ENCODE measurements at places on chromosomes 13 and 19. TPM values are rescaled to one million over a fixed set of nuclear protein-coding genes. Genes with fewer than 3 reads are reported as not detected.

Gene SCN1B
- polyA plus RNA-seq: 248 TPM

Gene CALM3
- 120 TPM for polyA plus RNA-seq

Gene CD37
- polyA plus RNA-seq: 0.66 TPM

Gene TEX101
- not detected for polyA plus RNA-seq

Gene SERPINE3
- not detected for polyA plus RNA-seq

Gene ZNF90
- 0.45 TPM for polyA plus RNA-seq

Gene FSD1
- polyA plus RNA-seq: not detected

Gene CACNG8
- 0.04 TPM for polyA plus RNA-seq

Gene NLRP9
- polyA plus RNA-seq: not detected

Gene ZNF491
- 1.2 TPM for polyA plus RNA-seq

Gene MPV17L2
- polyA plus RNA-seq: 23.3 TPM

DNA sequence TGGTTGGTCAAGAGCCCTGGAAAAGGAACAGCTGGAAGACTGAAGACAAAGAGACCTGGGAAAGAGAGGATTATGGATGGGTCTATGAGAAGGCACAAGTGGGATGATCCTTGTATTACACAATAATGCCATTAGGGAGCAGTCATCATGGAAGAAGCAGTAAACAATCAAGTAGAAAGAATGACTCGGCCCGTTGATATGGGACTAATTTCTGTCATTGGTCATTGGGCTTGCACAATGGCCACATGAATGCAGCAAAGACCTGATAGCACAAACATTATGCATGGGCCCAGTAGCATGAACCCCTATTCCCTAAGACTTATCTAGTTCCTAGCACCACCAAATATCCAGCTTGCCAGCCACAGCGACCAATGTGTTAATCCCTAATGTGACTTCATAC is 390.3 kb upstream of the ZNF507 start:
- DNase-seq: no peak

DNA sequence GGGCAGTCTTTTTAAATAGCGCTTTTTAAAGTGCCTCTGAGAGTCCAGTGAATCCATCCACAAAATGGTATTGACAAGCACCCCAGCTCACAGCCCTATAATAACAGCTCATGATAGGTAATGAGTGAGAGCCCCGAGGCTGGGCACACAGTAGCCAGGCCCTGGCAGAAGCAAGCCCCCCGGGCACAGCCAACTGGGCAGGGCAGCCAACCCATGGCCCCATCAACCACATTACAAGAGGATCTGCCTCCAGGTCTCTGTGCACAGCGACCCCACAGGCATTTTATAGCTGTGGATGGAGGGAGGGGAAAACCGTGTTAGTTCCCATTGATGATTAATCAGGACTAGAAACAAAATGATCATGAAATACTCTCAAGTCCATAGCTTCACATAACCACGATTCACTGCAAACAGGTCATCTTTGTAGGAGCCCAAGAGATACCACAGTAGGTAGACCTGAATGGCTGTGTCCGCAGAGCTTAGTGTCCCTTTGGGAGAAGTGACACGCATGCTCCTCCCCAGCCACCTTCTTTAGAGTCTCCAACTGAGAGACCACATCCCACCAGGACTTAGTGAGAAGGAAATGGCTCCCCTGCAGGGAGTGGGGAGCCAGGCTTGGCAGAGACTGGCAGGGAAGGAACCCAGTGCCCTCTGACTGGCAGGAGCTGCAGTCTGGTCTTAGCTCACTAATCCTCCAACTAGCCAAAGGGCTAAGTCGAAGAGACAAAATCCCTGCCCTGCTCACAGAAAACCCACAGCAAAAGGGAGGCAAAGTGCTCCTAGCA is 4.3 kb upstream of the VSTM2B start:
- DNase-seq: no peak

GRCh38 chr19:804419-805165 is 7.3 kb downstream of the PTBP1 start:
- DNase-seq: no peak

DNA sequence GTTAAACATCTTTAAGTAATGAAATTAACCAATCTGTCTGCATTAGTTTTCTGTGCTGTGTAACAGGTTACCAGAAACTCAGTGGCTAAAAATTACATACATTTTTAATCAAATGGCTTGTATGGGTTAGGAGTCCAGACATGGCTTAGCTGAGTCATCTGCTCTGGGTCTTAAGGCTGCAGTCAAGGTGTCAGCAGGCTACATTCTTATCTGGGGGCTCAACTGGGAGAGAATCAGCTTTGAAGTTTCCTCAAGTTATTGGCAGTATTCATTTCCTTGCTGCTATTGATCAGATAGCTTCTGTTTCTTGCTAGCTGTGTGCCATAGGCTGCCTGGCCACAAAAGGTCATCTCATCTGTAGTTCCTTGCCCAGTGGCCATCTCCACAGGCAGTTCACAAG is 1163.0 kb downstream of the DIAPH3 start:
- no peak for DNase-seq

GRCh38 chr19:40363069-40363468 is 14.6 kb downstream of the PLD3 start:
- no peak for DNase-seq

GRCh38 chr13:95723438-95723837 is 46.5 kb downstream of the DNAJC3 start:
- no peak for DNase-seq

- DNase-seq: no peak
These were observed 32.2 kb downstream of the ELL start for GRCh38 chr19:18489627-18490184.

DNA sequence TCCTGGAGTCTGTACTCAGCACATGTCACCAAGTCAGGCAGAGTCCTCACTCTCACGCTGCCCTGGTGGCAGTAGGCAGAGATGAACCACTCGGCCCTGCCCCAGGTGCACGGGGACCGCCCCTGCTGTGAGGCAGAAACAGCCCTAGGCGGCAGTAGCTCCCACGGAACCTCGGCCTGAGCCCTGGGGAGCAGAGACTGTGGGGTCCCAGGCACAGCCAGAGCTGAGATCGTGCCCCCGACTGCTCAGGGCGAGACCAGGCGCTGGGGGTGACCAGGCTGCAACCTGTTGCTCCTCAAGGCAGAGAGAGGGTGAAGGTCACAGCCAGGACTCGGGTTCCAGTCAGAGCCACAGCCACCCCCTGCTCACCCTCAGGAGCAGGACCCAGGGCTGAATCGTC is 34.9 kb downstream of the AP1M1 start:
- DNase-seq: no peak

- no peak for DNase-seq
These were observed 192.8 kb downstream of the GGACT start for GRCh38 chr13:100395698-100396373.

DNA sequence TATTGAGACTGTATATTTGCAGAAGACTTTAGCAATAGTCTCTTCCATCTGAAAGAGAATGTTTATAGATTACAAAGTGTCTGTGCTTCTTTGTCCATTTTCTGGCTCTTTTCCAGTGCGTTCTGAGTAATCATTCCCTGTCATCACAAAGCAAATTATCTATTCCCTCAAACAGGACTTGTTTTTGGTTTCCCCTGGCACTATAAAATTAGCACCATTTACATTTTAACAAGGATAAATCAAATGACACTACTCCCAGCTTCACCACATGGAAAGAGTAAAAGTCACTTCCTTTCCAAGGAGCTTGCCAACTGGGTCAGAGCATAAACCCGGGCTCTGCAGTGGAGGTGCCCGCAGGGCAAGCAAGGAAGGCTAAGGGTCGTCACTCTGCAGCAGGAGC is 88.1 kb downstream of the SHISA2 start:
- DNase-seq: no peak

GRCh38 chr13:40502236-40502635 is 164.2 kb downstream of the FOXO1 start:
- DNase-seq: no peak

GRCh38 chr13:111562716-111563115 is 242.3 kb downstream of the TEX29 start:
- no peak for DNase-seq

DNA sequence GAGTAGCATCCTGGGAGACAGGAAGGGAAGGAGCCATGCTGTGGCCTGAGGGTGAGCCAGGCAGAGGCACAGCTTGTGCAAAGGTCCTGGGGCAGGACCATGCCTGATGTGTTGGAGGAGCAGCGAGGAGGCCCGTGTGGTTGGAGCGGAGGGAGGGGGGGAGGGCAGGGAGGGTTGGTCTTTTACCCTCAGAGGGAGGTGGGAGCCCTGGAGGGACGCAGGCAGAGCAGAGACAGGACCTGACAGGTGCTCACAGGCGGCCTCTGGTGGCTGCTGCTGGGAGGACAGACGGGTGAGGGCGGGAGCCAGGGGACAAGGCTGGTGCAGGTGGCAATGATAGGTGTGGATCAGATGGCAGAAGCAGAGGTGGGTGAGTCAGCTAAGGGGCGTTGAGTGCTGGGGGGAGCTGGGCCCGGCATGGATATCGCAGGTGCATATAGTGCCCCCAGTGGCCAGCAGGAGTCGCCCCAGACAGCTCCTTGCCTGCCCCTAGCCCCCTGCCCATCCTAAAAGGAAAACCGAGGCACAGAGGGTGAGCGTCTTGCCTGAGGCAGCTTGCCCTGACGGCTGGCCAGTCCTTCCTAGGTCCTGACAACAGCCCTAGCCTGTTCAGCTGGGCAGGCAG is 9.8 kb upstream of the GNA15 start:
- peak; percentile 83 for DNase-seq

- no peak for DNase-seq
These were observed 31.8 kb downstream of the PIP5K1C start for GRCh38 chr19:3668331-3669081.

DNA sequence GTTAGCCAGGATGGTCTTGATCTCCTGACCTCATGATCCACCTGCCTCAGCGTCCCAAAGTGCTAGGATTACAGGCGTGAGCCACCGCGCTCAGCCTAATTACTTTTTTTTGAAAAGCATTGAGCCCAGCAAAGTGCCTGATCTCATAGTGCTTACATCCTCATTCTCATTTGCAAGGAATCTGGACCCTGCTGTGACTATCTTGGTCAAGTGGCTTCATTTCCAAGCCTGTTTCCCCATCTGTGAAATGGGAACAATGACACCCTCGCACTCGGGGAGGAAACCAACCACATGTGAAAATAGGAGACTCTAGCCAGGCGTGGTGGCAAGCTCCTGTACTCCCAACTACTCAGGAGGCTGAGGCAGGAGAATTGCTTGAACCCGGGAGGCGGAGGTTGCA is 1.6 kb upstream of the PLEKHA4 start:
- no peak for DNase-seq

DNA sequence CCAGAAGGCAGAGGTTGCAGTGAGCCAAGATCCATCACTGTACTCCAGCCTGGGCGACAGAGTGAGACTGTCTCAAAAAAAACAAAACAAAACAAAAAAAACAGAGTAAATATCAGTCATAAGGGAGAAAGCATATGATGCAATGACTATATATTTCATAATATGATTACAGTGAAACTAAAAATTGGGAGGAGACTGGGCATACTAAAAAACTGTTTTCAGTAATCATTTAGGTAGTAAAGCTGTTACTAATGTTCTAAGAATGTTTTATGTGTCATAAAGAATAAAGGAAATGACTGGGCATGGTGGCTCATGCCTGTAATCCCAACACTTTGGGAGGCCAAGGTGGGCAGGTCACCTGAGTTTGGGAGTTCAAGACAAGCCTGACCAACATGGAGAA is 15.9 kb downstream of the ZNF573 start:
- no peak for DNase-seq

DNA sequence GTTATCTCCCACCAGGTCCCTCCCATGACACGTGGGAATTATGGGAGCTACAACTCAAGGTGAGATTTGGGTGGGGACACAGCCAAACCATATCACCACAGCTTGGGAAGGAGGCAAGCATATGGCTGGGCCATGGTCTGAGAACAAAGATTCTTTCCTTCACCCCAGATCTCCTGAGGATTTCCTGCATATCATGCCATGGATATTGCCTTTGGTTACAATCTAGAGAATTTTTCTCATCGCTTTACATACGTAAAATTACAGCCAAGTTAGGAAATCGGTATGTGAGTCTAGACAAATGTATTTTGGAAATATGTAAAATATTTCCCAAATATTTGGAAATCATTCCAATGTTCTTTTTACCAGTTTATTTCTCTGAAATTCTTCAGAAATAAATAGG is 398.3 kb downstream of the RFC3 start:
- no peak for DNase-seq

DNA sequence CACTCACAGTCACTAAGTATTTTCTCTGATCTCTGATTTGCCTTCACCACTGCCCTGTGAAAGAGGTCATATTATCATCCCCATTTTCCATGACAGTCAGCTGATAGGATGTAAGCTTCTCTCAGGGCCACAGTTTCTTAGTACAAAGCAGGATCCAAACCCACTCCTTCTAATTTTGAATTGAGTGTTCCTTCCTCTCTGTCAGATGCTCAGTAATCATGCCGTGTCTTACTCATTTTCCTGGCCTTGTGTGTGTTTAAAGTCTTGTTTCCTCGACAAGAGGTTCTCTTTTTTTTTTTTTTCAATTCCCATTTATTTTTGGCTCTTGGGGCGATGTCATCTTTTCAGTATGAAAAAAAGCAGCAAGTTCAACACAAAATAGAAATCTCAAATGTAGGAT is 72.3 kb downstream of the NAA16 start:
- DNase-seq: no peak

- no peak for DNase-seq
These were observed 3.6 kb upstream of the LIN7B start for GRCh38 chr19:49110567-49110966.

- no peak for DNase-seq
These were observed 45.3 kb upstream of the SERTM1 start for GRCh38 chr13:36628377-36629056.

GRCh38 chr13:70424428-70424827 is 316.2 kb upstream of the KLHL1 start:
- DNase-seq: no peak

DNA sequence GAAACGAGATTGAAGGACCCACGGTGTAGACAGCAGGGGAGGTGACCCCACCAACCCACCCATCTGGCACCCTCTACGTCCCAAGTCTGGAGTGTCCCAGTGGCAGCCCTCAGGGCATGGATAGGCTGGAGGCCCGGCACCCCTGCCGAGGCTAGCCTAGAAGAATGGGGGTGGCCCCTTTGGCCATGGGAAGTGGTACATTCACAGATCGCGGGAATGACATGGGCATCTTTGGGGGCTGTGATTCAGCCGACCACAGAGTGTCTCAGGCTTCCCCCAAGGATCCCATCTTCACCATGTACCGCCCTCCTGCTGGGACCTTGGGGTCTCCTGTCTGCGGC is 11.3 kb upstream of the MKNK2 start:
- no peak for DNase-seq

GRCh38 chr19:10390652-10391286 is 10.4 kb upstream of the TYK2 start:
- DNase-seq: peak; percentile 57

DNA sequence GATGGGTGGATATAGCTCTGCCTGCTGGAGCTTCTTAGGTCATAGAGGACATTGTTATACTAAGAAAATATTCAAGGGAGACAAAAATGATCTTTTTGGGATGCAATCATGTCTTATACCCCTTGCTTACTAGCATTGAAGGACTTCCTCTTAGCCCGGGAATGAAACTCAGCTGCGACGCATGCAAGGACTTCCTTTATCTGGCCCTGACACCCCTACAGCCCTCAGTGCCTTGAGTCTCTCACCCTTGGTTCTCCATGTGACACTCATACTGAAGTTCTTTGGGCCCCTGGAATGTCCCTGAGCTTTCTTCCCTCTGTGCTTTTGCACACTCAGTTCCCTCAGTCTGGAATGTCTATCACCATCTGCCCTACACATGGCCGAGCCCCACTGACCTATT is 72.5 kb upstream of the MTIF3 start:
- DNase-seq: no peak

All from psoas muscle (tissue), 8 donors.